ENCODE measurements at places on chromosomes 2 and 18.

- DNase-seq = no peak
Measured at GRCh38 chr18:13809043-13809430, 14.9 kb upstream of the MC5R start.

GRCh38 chr2:147133286-147133908 is 711.4 kb upstream of the ACVR2A start:
- DNase-seq = peak; percentile 42

- DNase-seq = no peak
Measured at GRCh38 chr2:1978706-1979105, 234.4 kb upstream of the PXDN start.

- DNase-seq = no peak
Measured at GRCh38 chr2:111673526-111673925, 210.5 kb downstream of the ANAPC1 start.

DNA sequence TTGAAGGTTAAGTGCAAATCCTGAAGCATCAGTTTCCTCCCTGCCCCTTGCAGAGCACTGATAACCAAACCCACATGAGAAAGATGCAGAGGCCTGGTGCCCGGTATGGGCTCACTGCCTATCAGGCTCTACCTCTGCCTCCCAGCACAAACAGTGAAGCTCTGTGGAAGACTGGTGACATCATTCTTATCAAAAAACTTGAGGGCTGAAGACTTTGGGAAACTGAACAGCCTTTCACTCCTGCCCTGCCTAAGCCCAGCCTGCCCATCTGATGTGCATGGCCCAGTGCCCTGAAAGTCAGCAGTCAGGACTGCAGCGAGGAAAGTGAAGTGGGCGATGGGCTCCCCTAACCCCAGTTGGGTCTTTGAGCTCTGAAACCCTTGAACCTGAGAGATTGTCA is 174.8 kb upstream of the ARL4C start:
- no peak for DNase-seq

DNA sequence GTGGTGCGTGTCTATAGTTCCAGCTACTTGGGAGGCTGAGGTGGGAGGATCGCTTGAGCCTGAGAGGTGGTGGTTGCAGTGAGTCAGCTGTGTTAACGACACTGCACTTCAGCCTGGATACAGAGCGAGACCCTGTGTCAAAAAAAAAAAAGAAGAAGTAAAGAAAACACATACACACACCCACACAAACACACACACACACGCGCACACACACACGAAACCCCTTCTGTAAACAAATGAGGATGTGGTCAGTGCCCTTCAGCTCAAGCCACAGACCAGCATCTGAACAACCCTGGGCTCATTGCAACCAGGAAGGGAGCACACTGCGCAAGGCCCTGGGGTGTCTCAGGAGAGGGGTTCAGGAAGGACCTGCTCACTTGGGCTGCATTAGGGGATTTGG is 47.9 kb upstream of the KCNF1 start:
- DNase-seq = no peak

DNA sequence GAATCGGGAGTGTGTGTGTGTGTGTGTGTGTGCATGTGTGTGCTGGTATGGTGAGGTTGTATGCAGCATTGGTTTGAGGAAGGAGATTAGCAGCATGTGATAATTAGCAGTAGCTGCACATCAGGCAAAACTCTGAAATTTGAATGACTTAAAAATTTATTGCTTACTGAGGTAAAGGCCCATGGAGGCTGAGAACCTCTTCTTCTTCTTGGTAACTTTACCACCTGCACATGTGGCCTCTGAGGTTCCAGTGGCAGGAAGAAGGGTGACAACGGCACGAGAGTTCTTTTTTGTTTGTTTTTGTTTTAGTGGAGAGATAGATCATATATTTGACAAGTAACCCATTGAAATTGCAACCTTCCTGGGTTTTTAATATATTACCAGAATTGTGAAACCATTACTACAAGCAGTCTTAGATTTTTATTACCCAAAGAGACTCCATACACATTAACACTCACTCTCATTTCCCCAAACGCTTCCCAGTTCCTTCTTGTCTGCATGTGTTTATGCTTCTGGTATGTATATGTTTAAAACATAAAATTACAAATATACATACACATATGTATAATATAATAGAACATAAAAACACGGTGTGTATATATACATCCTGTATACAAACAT is 292.1 kb downstream of the PTGR3 start:
- no peak for DNase-seq

- no peak for DNase-seq
Measured at GRCh38 chr18:13620206-13620672, 106.1 kb downstream of the FAM210A start.

GRCh38 chr2:186327251-186327868 is 158.7 kb upstream of the ZC3H15 start:
- no peak for DNase-seq

DNA sequence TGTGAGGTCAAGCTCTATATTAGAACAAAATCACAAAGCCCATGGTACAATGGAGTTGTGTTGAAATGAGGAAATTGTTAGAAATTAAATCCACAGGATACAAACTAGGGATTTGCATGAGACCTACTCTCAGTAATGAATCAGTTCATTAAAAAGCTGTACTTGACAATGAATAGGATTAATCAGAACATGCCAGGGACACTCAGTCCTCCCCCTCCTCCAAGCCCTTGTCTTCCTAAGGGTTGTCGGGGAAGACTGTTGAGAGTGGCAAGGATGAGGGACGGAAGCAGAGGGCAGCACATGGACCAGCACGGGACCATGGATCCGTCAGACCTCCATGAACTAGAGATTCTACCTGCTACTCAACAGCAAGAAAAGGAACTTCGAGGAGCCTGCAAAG is 39.8 kb downstream of the SPRED2 start:
- no peak for DNase-seq

- peak; percentile 43 for DNase-seq
Measured at GRCh38 chr2:142989273-142990204, 112.1 kb downstream of the KYNU start.

DNA sequence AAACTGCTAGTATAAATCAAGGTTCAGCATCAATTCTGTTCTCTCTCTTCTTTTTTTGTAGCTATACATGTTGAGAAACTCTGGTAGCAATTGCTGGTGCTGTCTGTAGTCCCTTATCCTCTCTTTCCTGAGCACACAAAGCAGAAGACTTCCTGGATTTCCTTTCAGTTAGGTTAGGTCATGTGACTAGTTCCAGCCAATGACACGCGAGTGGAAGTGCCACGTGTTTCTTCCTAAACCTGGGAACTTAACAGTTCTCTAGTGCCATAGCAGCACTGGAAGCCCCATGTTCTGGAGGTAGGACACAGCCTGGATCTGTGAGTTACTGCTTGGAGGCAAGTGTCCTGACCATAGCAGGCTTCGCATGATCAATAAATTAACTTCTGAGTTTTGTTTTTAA is 125.9 kb downstream of the PLA2R1 start:
- no peak for DNase-seq

DNA sequence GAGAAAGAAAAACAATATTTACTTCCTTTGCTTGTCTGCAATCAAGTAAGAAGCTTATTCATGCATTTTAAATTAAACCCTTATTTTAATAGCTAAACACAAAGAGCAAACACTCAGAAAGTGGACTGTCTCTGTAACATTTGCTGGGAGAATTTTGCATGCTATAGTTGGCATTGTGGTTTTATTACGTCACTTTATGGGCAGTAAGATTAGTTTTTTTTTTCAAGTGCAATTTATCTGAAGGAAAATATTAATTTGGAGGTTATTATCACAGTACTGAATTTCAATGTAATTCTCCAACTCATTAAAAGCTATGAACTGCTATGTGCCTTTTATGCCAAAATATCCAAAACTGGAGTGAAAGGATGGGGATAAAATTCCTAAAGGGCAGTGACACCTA is 103.3 kb downstream of the TMEFF2 start:
- no peak for DNase-seq

DNA sequence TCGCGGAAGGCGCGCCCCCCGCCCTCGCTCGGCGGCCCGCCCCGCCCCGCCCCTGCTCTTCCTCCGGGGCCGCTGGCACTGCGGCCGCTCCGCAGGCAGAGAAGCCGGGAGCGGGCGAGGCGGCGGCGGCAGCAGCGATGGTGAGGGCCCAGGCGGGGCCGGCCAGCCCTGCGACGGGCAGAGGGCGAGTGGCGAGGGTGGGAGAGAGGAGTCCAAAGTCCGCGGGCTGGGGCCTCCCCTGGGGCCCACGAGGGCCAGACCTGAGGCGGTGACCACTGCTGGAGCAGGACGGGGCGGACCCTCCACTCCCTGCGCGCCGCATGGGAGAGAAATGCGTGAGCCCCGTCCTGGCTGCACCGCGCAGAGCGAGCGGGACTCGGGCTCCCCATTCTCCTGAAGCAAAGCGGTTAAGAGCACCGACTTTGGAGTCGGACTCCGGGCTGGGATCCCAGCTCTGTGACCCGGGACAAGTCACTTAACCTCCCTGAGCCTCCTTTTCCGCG is at the start of gene VAMP5:
Gene VAMP5, plus strand, starts transcription at position 78 of the 503 bp plus-strand sequence. Its CDS starts 60 bp downstream, at position 138.
- no peak for DNase-seq

GRCh38 chr2:166841152-166841551 is 47.1 kb upstream of the XIRP2 start:
- DNase-seq = no peak

DNA sequence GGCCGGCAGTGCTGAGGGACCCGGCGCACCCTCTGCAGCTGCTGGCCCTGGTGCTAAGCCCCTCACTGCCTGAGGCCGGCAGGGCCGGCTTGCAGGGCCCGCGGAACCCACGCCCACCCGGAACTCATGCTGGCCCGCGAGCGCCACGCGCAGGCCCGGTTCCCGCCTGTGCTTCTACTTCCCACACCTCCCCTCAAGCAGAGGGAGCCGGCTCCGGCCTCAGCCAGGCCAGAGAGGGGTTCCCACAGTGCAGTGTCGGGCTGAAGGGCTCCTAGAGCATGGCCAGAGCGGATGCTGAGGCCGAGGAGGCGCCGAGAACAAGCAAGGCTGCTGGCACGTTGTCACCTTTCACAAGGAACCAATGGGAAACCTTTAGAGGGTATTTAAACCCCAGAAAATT is 36.8 kb upstream of the ZNF532 start:
- DNase-seq = no peak

GRCh38 chr2:232541961-232542714 is 2.6 kb downstream of the CHRNG start:
- DNase-seq = no peak

DNA sequence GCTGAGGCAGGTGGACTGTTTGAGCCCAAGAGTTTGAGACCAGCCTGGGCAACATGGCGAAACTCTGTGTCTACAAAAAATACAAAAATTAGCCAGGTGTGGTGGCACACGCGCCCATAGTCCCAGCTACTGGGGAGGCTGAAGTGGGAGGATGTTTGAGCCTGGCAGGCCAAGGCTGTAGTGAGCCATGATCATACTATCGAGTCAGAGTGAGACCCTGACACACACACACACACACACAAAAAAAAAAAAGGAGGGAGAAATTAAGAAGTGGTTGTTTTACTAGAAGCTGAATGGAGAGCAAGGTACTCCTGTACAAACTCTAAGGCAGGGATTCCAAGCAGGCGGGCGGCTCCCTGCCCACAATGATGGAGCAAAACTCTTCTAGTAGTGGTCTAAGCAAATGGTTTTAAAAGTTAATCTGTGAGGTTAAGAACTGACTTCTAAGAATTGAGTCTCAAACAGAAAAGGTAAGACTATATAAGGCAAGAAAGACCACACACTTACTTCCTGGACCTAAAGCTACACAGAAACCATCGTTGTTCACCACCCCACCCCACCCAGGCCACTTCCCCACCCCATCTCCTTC is 2.6 kb downstream of the ANKRD44 start:
- DNase-seq = no peak

DNA sequence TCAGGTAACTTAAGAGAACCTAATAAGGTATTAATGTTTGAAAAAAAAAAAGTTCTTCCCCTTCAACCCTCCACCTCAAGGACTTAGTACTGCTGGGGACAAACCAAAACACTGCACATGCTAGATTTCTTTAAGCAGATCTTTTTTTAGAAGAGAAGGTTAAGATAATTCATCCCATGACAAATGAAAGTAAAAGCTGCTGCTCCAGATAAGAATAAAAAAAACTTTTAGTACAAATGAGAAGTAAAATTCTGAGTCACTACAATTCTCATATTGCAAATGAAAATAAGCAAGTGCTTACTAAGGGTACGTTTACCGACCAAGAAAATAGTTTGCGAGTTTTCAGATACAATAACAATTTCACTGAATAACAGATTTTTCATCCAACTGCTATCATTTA is 8.9 kb downstream of the STAM2 start:
- DNase-seq = no peak

DNA sequence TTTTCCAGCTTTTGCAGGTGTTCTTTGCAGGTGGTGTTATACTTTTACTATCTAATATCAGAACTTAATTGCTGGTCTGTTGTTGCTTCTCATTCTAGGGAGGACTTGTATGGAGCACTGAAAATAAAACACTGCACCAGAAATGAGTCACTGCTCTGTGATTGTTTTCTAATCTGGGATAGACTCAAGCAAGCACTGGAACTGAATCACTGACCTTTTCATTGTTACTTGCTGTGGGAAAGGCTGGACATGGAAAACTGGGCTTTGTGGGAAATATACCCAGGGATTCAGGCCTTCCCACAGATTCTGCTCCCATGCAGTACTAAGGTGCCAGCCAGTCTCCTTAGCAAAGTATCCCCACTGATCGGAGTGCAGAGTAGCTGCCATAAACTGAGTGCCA is 470.0 kb upstream of the GCFC2 start:
- no peak for DNase-seq

- no peak for DNase-seq
Measured at GRCh38 chr18:79606621-79607331, 72.8 kb upstream of the CTDP1 start.

- no peak for DNase-seq
Measured at GRCh38 chr2:235678712-235679111, 184.9 kb downstream of the AGAP1 start.

GRCh38 chr2:55048508-55049042 is 1.7 kb downstream of the RTN4 start:
- DNase-seq = peak; percentile 63

DNA sequence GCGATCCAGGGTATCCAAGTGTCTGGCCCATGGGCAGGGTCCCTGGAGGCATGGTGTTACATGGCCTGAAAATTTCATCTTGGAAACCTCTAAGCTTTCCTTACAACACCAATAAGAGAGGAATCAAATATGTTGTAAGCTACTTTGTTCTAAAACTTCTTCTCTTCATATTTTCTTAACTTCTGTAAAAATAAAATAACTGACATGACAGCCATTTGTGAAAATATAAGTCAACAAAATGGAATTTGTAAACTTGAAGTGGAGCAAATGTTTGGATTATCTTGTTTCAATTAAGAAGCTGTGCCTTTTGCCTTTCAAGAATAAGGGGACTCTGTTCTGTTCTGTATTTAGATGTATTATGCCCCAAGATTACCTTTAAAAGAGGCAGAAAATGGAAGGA is 319.7 kb downstream of the LPIN1 start:
- DNase-seq = no peak
